ENCODE measurements at places on chromosomes 5 and 9.

DNA sequence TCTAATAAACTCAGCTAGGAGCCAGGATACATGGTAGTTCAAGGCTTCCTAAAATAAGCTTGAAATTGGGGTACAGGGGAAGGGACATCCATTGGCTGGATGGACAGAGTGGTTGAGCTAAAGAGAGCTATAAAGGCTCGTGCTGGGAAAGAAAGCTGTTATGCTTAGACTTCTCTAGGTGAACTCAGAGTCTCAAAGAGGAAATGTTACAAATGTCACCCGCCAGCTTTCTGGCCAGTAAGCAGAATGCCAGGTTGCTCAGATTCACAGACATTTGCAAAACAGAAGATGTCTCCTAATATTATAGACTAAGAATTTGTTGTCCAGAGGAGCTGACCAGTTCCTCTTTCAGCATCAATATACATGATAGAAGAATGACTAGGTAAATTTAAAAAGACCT lies 30.6 kb downstream of the STOM start:
- no peak for DNase-seq

- no peak for DNase-seq
These were observed 36.6 kb downstream of the UHRF2 start for GRCh38 chr9:6449645-6450044.

DNA sequence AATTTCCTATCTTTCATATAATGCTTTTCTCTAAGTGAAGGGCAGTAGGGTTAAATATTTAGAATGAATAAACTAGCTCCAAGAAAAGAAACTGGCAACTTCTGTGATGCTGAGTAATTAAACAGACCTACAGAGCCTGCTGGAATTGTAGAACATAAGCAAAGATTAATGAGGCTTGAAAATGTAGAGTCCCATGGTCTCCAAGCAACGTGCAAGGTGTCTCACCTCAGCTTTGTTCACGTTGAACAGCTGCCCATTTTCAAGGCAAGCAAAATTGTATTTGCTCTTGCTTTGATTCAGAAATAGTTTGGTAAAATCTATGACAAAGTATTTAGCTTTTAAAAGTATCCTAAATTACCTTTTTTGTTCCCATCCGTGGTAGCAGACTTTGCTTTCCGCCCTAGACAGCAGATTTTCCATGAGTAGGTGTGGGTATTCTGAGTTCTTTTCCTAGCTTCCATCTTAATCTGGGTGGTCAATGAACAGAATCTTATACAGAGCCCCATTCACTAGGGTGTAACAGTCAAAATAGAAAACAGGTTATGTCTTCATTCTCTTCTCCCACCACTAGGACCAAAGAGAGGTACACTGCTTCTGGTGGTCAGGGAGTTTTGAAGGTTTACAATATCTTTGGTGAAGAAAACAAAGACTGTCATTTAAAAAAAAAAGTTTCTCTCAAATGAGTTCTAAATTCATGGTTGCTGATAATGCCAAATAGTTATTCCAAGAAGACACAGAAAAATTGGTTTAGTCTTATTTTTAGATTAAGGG lies 52.1 kb upstream of the TYRP1 start:
- DNase-seq, result no peak

- DNase-seq, result no peak
These were observed 52.5 kb upstream of the RPS23 start for GRCh38 chr5:82330530-82331270.

GRCh38 chr5:33827885-33828284 lies 63.9 kb downstream of the ADAMTS12 start:
- no peak for DNase-seq

GRCh38 chr9:134066913-134067851 lies 644 bp downstream of the BRD3 start:
- no peak for DNase-seq

DNA sequence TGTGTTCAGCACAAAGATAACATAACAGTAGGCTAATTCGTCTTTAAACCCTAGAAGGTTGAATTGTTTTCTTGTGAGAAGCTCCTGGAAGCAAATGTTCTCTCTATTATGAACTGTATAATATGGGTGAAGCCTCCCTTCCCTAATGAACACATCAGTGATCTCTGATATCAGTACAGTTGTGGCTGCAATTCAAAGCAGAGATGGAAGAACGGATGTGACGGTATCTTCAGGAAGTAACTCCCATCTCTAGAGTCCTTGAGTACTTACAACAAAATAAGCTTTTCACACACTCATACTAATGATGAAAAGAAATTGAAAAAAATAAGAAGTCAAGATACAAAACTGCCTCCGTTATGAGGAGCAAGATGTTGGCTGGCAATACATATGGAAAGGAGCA lies 4.5 kb downstream of the HCN1 start:
- DNase-seq, result no peak

GRCh38 chr5:131463656-131464055 lies 171.4 kb downstream of the RAPGEF6 start:
- no peak for DNase-seq
